Posterior vena cava (tissue), 2 donors: ENCODE measurements at places on chromosomes 5 and 9. TPM values are rescaled to one million over a fixed set of nuclear protein-coding genes. Genes with fewer than 3 reads are reported as not detected.

DNA sequence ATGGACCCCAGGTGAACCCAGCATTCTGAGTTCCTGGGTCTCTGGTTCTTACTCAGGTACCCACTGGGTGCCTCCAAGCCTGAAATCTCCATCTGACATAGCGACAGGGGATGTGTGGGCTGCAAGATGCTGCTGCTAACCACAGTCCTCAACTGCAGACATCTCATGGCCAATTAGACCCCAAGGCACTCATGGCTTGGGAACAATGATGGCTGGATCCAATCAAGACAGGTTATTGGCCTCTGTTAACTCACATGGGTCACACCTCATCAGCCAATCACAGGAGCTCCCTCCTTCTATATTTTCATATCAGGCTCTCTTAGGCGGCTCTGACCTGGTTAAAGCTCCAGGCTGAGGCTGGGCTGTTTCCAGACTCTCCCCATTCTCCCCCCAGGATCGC lies 57.0 kb downstream of the CXXC5 start:
- DNase-seq, result no peak

GRCh38 chr5:56245481-56245880 lies 12.4 kb upstream of the ANKRD55 start:
- DNase-seq, result no peak

GRCh38 chr5:160463740-160464465 lies 42.2 kb downstream of the PTTG1 start:
- no peak for DNase-seq

- no peak for DNase-seq
Measured at GRCh38 chr9:117516676-117517632, 102.1 kb upstream of the ASTN2 start.

DNA sequence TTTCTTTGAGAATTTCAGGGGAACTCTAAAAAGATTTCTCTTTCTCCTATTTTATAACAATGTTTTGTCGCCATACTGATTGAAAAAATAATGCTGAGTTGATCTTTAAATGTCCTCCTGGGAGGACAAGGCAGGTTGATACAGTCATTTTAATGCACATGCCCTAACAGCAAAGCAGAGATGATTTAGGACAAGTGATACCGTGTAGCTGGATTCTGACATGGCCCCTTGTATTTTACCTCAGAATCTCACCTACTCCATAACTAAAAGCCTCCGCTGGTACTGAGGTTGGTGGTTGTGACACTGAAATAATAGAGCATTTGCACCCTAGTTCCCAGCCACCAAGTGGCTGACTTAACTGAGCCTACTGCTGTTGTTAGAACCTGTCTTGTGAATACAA lies 811 bp upstream of the LRRTM2 start:
- DNase-seq, result no peak

DNA sequence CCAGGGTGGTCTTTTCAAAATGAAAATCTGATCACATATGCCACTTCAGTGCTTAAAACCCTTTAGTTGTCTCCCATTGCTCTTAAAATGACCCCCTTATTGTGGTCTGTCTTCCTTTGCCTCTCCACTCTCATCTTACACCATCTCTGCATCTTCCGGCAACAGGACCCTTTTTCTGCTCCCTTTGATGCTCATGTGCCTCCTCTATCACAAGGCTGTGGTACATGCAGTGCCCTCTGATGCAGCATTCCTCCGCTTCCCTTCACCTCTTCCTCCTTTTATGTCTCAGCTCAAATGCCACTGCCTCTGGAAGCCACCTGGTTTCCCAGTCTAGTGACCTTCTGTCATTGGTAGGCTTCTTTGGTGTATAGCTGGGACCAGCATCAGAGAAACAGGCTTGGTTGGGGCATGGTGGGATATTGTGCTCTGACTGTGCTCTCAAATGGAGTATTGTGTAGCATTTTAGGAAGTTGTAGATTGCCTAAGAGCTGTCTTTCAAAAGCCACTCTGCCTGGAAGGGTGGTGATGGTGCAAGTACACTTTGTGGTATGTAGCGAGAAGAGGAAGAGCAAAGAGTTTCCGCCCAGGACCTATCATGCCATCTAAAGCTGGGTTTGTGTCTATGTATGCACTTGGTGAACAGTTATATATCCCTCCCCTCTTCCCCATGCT lies 28.1 kb downstream of the ARHGAP26 start:
- no peak for DNase-seq

DNA sequence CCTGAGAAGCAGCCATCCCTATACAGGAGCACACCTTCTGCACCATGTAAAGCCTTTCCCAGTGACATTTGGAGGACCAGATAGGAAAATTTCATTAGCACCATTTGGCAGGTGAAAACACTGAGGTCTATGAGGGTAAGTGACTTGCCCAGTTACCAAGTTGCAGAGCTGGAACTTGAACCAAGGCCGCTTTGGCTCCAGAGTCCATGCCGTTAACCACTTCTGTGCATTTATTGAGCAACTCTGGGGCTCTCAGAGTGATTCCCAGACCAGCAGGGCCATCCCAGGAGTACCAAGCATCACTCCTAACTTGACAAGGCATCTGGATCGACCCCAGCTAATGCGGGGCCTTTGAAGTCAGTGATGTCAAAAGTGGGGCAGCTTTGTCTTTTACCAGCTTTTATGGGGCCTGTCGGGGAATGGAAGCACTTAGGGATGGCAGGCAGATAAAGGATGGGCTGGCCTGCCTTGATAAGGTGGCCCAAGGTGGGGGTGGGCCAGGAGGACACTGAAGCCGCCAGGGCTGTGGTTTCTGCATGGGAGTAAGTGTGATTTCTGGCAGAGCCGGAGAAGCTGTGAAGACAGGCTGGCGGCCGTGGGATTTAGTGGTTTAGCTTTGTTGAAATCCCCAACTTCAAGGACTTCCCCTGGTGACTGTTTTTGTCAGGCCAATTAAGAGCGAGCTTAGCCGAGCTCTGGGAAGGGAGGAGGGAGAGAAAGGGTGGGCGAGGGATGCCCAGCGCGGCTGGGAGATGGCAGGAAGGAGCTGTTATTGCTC lies 127.3 kb downstream of the MACROH2A1 start:
- DNase-seq, result no peak

DNA sequence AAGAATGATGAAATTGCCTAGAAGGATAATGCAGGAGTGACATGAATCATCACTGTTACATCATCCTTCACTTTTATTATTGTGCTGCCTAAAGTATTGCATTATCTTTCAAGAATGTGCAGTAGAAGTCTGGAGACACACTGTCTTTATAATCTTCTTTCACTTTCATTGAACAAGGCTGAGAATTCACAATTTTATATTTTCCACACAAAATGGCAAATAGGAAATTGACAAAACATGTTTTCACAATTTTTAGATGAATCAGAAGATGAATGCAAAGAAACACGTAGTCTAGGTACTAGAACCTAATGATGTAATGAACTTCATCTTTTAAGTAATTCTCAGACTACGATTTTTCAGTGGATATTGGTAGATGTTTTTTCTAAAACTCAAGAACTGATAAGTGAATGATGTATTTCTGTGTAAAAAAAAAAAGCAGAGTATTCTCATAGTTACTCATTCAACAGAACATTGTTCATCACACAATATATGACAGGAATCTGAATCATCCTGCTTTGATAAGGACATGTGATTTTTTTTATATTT lies 131.5 kb upstream of the GRHPR start:
- no peak for DNase-seq

- DNase-seq, result peak; percentile 72
Measured at GRCh38 chr9:134944351-134944802, 26.7 kb upstream of the FCN1 start.

DNA sequence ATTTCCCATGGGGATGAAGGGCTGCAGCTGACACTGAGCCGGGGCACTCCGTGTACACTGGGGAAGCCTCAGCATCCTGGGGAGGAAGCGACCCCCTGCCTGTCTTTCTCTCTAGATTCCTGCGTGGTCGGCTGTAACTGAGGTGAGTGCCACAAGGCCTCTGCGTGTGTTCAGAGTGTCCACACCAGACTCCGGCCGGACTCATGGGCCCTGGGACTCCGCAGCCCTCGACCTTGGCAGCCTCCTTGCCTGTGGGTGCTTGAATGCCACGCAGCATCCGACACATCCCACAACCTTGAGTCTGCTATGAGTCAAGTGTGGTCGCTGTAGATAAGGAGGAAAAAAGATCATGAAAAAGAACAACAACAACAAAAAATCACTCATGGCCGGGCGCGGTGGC lies 23.4 kb downstream of the PAEP start:
- DNase-seq, result no peak

- DNase-seq, result no peak
Measured at GRCh38 chr9:7613931-7614330, 185.6 kb downstream of the DMAC1 start.

DNA sequence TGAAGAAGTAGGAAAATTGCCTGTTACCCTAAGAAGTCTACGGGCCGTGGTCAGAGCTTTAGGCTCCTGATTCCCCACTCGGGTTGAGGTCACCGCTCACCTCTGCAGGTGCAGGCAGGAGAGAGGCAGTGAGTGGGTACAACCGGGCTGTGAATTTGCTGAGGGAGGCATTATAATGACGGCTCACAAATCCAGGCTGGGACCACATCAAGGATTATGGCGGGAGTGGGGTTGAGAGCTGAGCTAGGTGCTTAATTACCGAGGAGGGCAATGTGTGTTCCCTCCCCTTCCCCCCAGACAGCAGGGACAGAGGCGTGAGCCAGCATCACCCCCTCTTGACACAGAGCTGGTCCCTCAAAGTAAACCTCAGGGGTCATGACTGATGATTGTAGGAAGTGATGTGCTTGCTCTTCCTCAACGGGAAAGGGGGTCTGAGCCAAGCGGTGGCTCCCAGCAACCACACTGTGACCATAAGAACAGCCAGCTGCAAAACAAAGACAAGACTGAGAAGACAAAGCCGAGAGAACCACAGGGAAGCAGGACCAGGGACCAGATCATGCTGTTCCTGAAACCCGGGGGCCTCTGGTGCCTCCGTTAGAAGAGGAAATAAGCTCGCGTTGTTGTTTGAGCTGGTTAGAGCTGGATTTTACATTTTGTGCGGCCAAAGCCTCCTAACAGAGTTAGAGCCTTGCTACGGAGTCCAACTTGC lies 77.7 kb downstream of the OLFM1 start:
- no peak for DNase-seq

- DNase-seq, result no peak
Measured at GRCh38 chr9:87639949-87640348, 86.0 kb upstream of the CTSL start.

DNA sequence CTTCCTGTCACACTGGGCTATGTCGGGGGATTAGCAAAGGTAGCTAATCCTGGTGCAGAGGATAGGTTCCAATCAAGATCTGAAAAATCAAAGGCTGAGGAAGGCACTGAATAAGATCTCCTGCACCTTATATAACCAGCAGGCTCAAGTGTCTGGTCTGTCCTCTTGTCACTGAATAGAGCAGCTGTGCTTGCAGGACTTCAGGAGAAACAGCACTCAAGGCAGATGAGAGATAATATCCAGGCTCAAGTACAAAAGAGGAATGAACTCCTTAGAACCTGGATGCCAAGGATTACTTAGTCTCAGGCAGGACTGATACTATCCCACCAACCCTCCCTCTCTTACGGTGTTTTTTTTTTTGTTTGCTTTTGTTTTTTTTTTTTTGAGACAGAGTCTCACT lies 108.8 kb upstream of the LRRTM2 start:
- no peak for DNase-seq

- DNase-seq, result no peak
Measured at GRCh38 chr9:3012245-3012644, 168.3 kb upstream of the PUM3 start.

DNA sequence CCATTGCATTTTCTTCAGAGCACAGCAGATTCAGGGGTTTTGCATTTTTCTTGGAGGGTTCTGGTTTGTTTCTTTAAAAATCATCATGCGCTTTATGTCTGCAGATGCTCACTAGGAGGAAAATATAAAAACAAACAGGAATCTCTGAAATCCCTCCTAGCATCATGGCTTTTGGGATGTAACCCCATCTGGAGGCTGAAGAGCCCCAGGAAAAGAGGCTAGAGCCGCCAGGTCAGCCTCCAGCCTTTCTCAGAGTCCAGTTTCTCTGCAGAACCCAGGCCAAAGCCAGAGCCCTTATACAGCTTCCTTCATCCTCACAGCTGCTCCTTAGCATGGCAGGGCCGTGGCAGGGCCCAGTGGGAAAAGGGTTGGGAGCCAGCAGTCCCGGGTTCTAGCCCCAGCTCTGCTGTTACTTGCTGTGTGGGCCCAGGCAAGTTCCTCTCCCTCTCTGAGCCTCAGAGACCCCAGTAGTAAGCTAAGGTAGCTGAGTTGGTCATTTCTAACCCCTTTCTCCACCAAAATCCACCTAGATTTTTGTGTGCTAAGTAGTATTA lies 62.1 kb downstream of the PAX5 start:
- peak; percentile 58 for DNase-seq

- DNase-seq, result no peak
Measured at GRCh38 chr5:107217721-107218130, 453.0 kb downstream of the EFNA5 start.

GRCh38 chr5:78472469-78473106 lies 112.2 kb downstream of the SCAMP1 start:
- DNase-seq, result no peak

- DNase-seq, result no peak
Measured at GRCh38 chr9:23586906-23587305, 239.1 kb downstream of the ELAVL2 start.

DNA sequence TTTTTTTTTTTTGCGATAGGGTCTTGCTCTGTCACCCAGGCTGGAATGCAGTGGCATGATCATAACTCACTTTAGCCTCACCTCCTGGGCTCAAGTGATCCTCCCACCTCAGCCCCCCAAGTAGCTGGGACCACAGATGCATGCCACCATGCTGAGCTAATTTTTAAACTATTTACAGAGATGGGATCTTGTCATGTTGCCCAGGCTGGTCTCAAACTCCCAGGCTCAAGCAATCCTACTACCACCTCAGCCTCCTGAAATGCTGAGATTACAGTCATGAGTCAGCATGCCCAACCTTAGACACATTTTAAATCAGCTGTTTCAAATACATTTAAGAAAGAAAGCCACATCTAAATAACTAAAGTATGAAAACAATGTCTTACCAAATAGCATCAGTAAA lies 439.0 kb downstream of the EBF1 start:
- DNase-seq, result no peak

DNA sequence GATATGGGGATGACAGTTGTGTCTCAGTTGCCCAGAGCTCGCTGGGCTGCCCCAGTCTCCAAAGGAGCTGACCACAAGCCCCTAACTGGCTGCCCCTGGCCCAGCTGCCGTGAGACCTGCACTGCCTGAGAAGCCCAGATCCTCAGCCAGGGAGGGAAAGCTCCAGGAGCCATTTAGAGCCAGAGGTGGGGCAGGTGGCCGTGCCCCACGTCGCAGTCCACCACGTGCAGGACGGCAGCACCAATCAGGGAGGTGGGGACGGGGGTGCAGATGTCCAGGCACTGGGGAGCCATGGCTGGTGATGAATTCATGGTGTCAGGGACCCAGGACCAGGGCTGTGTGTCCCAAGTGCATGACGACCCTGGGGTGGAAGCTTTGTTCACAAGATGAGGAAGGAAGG lies 13.4 kb downstream of the PRRX2 start:
- DNase-seq, result no peak

Gene CARTPT
- total RNA-seq, result not detected

Gene PDE6A
- not detected for total RNA-seq

Gene ANKRD18A
- total RNA-seq, result 0.09 TPM

Gene ACOT12
- total RNA-seq, result 0.14 TPM

Gene DNAJC25
- total RNA-seq, result 8.1 TPM

Gene ANKRD18B
- total RNA-seq, result not detected

Gene CLIC3
- 1.9 TPM for total RNA-seq

Gene RNF38
- 42.0 TPM for total RNA-seq

Gene IL9
- not detected for total RNA-seq

Gene PTGDS
- 547 TPM for total RNA-seq

Gene PALM2AKAP2
- 65.6 TPM for total RNA-seq

Gene PTBP3
- 42.5 TPM for total RNA-seq

Gene LEAP2
- 0.69 TPM for total RNA-seq

Gene CTNND2
- total RNA-seq, result 1.6 TPM
